IPS DF 6.9 (cell line): ENCODE measurements at places on chromosomes 16 and 17.

DNA sequence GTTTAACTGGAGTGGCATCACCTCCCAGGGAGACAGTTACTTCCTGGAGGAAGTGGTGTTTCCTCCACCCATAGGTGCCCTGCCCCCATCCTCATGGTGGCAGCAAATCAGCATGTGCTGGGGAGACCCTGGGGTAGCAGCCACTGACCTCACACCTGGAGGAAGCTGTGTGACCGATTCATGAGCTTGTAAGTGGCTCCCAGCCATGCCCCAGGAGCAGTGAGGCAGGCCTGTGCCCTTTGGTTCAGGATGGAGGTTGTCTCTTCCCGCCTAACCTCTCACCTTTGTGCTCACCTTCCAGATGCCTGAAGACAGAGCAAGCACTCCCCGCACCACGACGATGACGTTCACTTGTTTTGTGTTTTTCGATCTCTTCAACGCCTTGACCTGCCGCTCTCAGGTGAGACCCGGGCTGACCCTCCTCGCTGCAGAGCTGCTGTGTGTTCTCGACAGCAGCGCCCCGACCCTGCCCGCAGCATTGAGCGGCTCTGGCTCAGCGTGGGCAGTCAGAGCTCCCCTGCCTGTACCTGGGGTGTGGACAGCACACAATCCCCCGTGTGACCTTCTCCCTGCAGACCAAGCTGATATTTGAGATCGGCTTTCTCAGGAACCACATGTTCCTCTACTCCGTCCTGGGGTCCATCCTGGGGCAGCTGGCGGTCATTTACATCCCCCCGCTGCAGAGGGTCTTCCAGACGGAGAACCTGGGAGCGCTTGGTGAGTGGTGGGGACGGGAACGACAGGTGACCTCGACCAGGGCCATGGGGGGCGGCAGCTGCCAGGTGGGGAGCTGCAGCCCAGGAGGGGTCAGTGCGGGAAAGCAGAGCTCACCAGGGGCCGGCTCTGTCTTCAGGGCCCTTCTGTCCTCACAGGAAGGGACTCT is 42.8 kb downstream of the MEAK7 start:
- no peak for DNase-seq

- DNase-seq: no peak
Observed at GRCh38 chr17:71501711-71502110, 619.1 kb upstream of the SOX9 start.

DNA sequence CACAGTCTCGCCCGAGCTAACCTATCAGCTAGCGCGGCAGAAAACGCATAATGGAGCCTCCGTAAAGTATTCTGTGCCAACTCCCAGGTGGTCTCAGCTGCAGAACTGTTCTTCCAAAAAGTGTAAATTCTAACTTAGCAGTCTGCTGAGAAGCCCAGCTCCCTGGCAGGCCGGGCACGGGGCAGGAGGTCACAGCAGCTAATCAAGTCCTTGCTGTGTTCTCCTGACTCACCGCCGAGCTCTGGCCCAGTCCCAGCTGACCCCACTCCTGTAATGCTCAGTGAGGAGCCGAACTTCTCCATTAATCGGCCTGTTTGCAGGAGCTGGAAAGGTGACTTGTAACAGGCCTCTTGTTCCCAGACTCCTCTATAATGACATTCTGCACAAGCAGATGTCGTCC is 193.3 kb downstream of the IRX3 start:
- no peak for DNase-seq

- DNase-seq: no peak
Observed at GRCh38 chr16:9775998-9776397, 406.2 kb downstream of the GRIN2A start.

- no peak for DNase-seq
Observed at GRCh38 chr16:87447323-87447722, 45.5 kb downstream of the ZCCHC14 start.

GRCh38 chr17:38750044-38750311 is 1.8 kb upstream of the PCGF2 start:
- no peak for DNase-seq

- DNase-seq: no peak
Observed at GRCh38 chr17:59373882-59374495, 42.5 kb downstream of the YPEL2 start.

DNA sequence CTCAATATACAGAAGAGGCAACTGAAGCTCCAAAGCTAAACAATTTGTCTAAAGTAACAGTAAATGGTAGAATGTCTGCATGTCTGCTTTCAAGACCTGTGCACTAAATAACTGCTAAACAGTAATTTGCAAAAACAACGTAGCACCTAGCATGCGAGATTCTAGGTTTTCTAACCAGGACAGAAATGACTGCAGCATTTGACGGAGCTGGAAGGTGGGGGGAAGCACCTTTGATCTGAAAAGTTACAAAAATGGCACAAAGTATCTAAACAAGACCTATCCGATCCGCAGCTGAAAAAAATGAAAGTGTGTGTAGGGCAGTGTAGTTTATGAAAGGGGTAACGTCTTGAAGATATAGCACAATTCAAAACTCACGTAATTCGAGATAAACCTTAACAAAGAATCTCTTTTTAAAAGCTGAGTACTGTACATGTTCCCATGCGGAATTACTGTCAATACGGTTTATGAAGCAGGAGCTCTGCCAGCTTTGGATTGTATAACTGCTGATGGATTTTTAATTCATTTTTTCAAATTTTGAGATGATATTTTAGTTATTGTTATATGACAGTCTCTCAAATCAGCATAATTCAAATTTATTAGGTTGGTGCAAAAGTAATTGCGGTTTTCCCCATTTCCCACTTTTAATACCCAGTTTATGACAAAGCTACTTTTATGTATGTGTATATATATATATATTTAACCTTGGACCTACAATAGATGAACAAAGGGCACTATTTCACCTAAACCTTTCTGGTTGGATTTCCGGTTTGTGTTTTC is 1.2 kb upstream of the WIPI1 start:
- no peak for DNase-seq

GRCh38 chr17:21294321-21295035 is 10.0 kb downstream of the MAP2K3 start:
- no peak for DNase-seq

GRCh38 chr17:69757688-69758430 is 317.2 kb upstream of the KCNJ16 start:
- DNase-seq: no peak

- DNase-seq: no peak
Observed at GRCh38 chr17:28878158-28878910, 19.2 kb downstream of the FLOT2 start.

- DNase-seq: no peak
Observed at GRCh38 chr17:43330876-43331639, 67.7 kb upstream of the ARL4D start.

- no peak for DNase-seq
Observed at GRCh38 chr16:85878875-85879274, 20.1 kb upstream of the IRF8 start.

DNA sequence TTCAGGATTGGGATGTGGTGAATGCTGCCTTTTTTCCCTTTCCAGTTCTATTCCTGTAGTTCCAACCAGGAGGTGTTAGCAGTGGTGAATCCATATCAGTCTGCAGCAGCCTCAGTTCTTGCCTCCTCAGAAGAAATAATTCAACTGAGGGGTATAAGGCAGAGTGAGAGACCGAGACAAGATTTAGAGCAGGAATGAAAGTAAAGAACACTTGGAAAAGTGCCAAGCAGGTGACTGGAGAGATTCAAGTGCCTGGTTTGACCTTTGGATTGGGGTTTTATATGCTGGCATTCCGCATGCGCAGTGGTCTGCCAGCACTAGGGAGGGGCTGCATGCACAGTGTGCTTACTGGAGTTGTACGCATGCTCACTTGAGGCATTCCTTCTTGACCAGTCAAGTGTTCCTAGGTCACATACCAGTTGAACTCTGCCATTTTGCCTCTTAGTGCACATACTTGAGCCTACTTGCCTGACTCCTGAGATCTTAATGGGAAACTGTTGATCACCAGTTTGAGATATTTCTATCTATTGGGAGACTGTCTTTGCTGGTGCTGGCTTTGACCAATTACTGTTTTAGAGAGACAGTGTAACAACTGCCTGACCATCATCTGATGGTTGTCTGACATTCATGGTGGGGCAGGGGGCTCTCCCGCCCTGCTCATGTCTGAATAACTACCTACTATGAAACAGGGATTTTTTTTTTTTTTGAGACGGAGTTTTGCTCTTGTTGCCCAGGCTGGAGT is 680 bp upstream of the CCL15 start:
- DNase-seq: no peak

DNA sequence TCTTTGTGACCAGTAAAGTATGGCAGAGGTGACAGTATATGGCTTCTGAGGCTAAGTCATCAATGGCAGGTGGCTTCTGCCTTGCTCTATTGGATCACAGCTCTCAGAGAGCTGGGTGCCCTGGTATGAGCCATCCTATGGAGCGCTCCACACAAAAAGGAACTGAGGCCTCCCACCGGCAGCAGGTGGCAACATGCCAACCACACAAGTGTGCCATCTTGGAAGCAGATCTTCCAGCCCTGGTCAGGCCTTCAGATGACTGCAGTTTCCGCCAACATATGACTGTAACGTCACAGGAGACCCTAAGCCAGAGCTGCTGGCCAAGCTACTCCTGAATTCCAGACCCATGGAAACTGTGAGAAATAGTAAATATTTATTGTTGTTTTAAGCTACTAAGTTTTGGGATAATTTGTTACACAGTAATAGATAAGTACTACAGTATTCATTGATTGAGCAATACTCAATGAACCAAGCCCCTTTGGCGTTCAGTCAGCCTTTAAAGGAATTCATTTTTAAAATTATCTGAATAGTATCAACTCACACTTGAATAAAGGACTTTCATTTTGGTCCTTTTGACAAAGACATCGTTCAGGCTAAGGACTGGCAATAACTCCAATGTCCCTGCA is 69.4 kb upstream of the LHX1 start:
- DNase-seq: no peak

- no peak for DNase-seq
Observed at GRCh38 chr17:37375706-37376105, at the start of gene C17orf78. TSS of gene C17orf78 (plus strand) at chr17:37375985. CDS start at chr17:37376093, 108 bp downstream.

GRCh38 chr17:44917456-44917855 is 2.2 kb upstream of the GFAP start:
- DNase-seq: no peak

DNA sequence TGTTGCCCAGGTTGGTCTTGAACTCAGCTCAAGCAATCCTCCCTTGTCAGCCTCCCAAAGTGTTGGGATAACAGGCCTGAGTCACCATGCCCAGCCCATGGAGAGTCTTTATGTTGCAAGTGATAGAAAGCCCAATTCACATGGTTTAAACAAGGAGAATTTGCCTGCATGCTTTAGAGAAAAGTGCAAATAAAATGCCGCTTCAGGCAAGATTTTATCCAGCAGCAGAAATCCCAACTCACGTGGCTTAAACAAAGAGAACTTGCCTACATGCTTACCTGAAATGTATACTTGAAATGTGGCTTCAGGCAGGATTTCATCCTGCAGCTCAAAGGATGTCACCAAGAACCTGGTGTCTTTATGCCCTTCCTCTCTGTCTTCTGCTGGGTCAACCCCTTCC is 28.8 kb upstream of the XYLT2 start:
- no peak for DNase-seq

DNA sequence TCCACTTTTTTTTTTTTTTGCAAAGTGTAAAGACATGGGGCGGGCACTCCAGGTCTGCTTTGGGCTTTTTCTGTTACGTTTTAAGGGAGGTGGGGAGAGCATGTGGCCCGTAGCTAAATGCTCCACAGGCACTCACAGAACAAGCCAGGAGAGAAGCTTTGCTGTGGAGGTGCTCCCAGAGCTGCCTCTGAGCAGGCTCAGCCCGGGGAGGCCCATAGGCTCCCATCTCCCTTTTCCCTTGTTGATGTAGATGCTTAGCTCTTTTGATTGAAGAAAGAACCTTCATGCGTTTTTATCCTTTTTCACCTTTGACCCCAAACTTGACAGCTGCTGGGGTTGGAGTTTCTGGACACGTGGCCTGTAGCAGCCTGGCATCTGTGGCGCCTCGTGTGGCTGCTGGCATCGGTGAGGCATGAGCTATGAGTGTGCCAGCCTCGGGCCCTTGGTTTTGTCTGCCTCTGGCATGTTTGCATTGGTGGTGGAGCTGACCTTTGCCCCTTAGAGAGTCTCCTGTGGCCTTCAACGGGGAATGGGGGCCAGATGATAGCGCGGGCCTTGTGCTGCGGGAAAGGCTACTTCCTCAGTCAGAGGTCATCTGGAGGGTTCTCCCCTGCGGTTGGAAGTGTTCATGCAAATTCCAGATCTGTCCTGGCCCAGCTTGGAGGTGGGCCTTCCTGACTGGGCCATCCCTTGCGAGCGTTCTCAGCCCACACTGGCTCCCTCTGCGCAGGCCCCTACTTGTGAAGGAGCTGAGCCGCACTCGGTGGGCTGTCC is 20.0 kb upstream of the IL17C start:
- no peak for DNase-seq

DNA sequence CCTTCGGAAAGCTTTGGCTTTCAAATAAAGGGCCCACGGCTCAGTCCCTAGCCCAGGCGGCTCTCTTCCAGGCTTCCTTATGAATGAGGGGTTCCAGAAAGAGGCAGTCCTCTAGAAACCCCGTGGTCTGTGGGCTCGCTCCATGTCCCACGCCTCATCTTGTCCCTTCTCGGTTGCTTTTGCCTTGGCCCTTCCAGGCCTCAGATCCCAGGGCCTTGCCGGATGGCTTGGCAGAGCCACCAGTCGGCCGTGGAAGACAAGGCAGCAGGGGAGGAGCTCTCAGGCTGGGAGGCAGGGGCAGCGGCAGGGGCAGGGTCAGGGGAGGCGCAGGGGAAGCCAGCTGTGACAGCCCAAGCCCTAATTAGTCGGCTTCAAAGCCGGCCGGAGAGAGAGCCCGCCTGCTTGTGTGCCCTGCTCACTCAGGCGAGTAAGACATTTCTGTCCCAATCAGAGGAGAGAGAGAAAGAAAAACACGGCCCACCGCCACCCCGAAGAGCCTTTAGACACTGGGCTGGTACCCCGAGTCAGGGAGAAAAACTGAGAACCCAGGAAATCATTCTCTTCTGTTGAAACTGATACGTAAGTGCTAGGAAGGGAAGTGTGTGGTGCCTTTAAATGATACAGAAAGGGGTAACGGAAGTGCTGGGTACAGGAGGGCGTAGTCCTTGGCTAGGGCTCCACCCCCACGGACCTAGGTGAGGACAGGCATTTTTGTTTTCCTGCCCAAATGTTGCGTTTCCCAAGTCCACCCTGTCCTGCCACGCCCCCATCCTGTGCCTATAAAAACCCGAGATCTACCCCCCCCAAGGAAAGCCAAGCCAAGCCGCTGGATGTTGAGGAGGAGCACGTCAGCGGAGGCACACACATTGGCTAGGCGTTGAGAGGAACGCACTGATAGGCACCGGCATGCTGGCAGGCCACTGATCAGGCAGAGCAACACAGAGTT is 27.8 kb upstream of the MEIOC start:
- peak; percentile 37 for DNase-seq

GRCh38 chr17:65531256-65532100 is 30.0 kb downstream of the AXIN2 start:
- DNase-seq: no peak

DNA sequence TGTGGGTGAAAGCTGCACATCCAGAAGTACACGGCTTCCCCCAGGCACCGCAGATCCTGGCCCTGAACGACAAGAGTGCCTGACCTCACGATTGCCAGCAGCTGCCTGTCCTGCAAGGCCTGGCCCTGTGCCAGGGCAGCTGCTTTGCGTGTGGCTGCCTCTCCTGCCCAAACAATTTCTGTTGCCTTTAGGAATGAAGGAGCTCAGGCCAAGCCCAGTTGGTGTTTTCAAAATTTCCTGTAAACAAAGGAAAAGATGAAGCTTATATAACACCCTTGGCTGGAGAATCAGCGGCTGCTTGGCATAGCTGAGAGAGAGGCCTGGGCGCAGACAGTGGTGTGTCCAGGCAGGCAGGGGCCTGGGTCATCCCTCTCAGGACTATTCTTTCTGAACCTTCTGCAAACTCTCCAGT is 11.7 kb upstream of the SLC47A2 start:
- DNase-seq: no peak

- DNase-seq: no peak
Observed at GRCh38 chr17:64777415-64778239, 115.5 kb upstream of the SMURF2 start.
